ENCODE measurements at places on chromosomes 6 and 20.

GRCh38 chr6:126227833-126228702 lies 111.8 kb upstream of the CENPW start:
- H3K27ac ChIP-seq = no peak overlapping the region
- H3K27me3 ChIP-seq = no peaks in the 10 kb centered on the region
- H3K4me3 ChIP-seq = no peak overlapping the region
- no peaks in the 10 kb centered on the region for H3K4me1 ChIP-seq
- H3K36me3 ChIP-seq = no peaks in the 10 kb centered on the region
- no peak for DNase-seq

DNA sequence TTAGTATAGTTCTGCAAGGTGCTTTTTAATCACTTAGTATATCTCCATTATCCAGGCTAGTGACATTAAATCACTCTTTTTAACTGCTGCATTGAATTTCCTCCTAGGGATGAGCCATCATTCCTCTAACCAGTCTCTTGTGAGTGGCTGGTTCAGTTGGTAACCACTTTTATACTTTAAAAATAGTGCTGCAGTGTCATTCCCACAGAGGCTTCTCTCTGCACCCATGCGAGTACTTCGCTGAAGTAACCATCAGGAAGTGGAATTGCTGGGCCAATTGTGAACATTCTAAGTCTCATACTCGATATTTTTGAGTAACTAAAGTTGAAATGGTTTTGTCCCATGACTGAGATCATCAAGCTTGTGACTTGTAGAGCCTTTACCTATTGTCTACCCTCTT lies 2.1 kb downstream of the BTN3A2 start:
- H3K27ac ChIP-seq = peak overlapping the region; percentile 6
- H3K4me1 ChIP-seq = peaks cover 58% of the 10 kb centered on the region
- no peak for DNase-seq
- no peaks in the 10 kb centered on the region for H3K27me3 ChIP-seq

- H3K27ac ChIP-seq = no peak overlapping the region
- DNase-seq = no peak
- no peaks in the 10 kb centered on the region for H3K4me1 ChIP-seq
- H3K36me3 ChIP-seq = no peaks in the 10 kb centered on the region
- no peaks in the 10 kb centered on the region for H3K27me3 ChIP-seq
These were observed 159.8 kb downstream of the KCNQ5 start for GRCh38 chr6:72781624-72782023.

DNA sequence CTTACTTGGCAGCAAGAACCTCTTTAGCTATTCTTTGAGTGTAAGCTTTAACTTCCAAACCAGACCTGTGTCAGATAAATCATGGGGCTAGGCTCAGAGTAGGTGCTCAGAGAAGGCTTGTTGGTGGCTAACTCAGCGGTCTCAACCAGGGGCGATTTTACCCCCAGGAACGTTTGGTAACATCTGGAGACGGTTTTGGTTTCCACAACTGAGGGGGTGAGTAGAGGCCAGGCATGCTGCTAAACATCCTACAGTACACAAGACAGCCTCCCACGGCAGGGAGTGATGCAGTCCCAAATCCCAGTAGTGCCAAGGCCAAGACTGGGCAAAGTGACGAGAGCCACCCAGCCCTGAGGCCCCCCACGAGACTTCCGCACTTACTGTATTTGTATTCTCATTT lies 59.2 kb downstream of the RAB44 start:
- no peak for DNase-seq
- peaks cover 9% of the 10 kb centered on the region for H3K27me3 ChIP-seq
- no peaks in the 10 kb centered on the region for H3K36me3 ChIP-seq

- no peaks in the 10 kb centered on the region for H3K27me3 ChIP-seq
- no peak for DNase-seq
- H3K4me1 ChIP-seq = no peaks in the 10 kb centered on the region
- H3K4me3 ChIP-seq = no peak overlapping the region
- H3K36me3 ChIP-seq = no peaks in the 10 kb centered on the region
These were observed 125.2 kb downstream of the KIF6 start for GRCh38 chr6:39599973-39600372.

DNA sequence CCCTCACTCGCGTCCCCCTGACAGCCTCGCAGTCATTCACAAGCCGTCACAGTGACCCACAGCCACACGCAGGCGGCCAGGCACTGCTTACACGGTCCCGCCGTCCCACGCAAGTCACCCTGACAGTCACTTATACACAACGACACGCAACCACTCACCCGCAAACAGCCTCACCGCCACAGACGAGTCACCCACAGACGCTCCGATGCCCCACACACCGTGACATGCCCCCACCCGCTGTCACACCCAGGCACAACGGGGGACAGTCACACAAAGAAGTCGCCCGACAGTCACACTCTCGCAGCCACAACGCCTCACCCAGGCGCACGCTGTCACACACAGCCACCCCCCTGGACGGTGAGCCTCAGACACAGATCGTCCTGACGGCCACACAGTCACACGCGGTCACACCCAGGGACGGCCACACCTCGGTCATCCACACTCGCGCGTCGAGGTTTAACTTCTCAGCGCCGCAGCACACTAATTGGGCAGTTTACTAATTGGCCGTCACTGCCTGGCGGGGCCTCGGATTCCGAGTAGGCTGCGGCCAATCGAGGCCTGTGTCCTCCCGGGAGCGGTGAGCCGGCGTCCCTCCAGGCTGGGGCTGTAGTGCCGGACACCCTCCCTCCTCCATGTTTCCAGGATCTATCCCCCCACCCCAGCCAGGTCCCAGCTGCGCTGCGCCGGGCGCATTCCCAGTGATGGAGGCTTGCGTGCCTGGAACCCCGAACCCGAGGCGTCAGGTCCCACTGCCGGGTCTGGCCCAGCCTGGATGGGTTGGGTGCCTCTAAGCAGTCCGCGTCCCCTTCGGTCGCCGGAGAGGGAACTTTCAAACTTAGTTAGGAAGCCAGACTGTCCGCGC lies 790 bp downstream of the TOX2 start:
- H3K27me3 ChIP-seq = peaks cover 83% of the 10 kb centered on the region
- H3K4me3 ChIP-seq = peak overlapping the region; percentile 73
- H3K4me1 ChIP-seq = peaks cover 19% of the 10 kb centered on the region

- H3K27me3 ChIP-seq = peaks cover 10% of the 10 kb centered on the region
- H3K36me3 ChIP-seq = no peaks in the 10 kb centered on the region
- peaks cover 17% of the 10 kb centered on the region for H3K4me1 ChIP-seq
- H3K27ac ChIP-seq = no peak overlapping the region
- H3K4me3 ChIP-seq = no peak overlapping the region
These were observed 21.5 kb upstream of the RALGAPA2 start for GRCh38 chr20:20733943-20734342.

DNA sequence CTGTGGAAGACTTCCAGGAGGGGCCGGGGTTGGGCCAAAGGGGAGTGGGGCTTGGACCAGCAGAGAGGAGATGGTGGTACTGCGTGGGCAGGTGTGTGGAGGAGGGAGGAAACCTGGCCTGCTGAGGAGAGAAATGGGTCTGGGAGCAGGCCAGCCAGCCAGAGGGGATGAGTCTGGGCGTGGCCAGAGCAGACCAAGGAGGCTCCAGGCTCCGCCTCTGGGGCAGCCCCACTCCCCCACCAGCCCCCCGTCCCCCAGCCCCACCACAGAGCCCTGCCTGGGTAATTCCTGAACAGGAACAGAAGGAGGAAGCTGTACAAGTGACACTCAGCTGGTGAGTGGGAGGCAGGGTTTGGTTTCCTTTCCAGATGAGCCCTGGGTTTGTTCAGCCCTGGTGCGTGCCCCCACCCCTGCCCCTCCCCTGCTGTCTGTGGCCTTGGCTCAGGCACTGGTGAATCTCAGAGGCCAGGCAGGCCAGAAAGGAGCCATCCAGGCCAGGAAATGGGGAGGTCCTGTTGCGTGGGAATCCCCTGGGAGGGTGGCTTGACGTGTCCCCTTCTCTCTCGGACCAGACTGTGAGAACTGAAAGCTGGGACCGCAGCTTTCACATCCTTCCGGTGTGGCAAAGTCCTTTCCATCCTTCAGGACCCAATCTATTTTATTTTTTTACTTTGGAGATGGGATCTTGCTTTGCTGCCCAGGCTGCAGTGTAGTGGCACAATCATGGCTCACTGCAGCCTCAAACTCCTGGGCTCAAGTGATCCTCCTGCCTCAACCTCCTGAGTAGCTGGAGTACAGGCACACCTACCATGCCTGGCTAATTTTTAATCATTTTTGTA lies 9.4 kb upstream of the SRC start:
- H3K4me3 ChIP-seq = no peak overlapping the region
- H3K36me3 ChIP-seq = no peaks in the 10 kb centered on the region
- peaks cover 21% of the 10 kb centered on the region for H3K4me1 ChIP-seq
- no peak overlapping the region for H3K27ac ChIP-seq
- peak; percentile 49 for DNase-seq

GRCh38 chr6:96743496-96743895 lies 93.8 kb downstream of the GPR63 start:
- no peak for DNase-seq
- H3K36me3 ChIP-seq = no peaks in the 10 kb centered on the region
- no peak overlapping the region for H3K27ac ChIP-seq

- peaks cover under 1% of the 10 kb centered on the region for H3K4me1 ChIP-seq
- H3K27ac ChIP-seq = no peak overlapping the region
- no peaks in the 10 kb centered on the region for H3K36me3 ChIP-seq
- H3K4me3 ChIP-seq = no peak overlapping the region
- DNase-seq = no peak
These were observed 156.3 kb downstream of the SOBP start for GRCh38 chr6:107646176-107646575.

- peaks cover 7% of the 10 kb centered on the region for H3K27me3 ChIP-seq
- peaks cover 14% of the 10 kb centered on the region for H3K4me1 ChIP-seq
- H3K36me3 ChIP-seq = no peaks in the 10 kb centered on the region
- H3K27ac ChIP-seq = no peak overlapping the region
These were observed 361.6 kb downstream of the THBS2 start for GRCh38 chr6:168892031-168892430.

DNA sequence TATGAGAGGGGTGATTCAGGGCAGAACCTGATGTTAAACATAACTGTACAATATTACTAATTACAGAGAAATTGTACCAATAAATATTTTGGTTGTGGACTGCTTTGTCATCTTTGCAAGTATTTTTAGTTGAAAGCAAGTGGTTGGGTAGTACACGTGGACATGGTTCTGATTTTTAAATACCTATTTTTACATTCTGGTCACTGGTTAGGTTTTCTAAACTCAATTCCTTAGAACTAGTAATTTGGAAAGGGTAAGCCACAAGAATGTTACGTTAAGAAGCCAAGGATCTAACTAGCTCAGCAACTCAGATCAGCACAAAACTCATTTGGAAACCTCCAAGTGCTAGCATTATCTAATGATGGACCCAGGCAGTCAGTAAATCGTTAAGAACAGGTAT lies 2.7 kb downstream of the EPB41L2 start:
- peak overlapping the region; percentile 1 for H3K4me3 ChIP-seq
- peaks cover 28% of the 10 kb centered on the region for H3K27me3 ChIP-seq
- H3K36me3 ChIP-seq = no peaks in the 10 kb centered on the region
- DNase-seq = no peak
- H3K27ac ChIP-seq = no peak overlapping the region
